ENCODE measurements at places on chromosomes 11 and 22.

DNA sequence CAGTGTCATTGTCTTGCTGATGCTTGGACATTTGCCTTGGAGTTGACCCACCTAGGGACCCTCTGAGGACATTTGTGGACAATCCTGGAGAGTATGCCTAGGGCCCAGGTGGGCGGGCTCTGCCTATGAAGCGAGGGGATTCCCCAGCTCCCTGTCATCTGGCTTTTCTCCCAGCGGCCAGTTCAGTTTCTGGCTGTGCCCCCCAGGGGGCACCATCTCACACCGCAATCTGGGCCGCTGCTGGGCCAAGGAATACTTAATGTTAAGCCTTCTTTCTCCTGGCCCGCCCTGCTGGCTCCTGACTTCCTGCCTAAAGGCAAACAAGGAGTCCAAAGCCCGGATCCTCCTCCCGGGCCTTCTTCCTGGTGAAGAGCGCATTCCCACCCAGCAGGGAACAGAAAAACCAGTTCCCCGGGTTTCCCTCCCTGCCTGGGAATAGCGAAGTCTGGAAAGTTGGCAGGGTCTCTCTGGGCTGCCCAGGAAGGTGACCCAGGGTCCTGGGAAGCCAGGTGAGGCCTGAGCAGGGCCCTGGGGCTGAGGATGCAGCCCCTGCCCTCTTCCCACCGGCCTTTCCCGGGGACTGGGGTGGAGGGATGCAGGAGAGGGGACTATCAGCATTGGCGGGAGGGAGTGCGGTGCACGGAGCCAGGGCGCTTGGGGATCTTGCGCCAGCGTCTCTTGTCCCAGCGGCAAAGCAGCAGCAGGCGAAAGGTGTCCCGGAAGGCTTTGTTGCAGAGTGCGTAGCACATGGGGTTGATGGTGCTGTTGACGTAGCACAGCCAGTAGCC lies 11.9 kb downstream of the CHRM1 start:
- DNase-seq, result peak; percentile 81

DNA sequence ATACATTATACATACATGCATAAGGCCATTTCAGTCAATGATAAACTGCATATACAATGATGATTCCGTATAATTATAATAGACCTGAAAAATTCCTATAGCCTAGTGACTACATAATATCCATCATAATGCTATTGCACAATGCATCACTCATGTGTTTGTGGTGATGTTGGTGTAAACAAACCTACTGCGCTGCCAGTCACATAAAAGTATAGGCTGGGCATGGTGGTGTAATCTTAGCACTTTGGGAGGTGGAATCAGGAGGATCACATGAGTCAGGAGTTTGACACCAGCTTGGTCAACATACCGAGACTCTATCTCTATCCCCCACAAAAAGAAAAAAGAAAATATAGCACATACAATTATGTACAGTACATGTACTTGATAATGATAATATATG lies 163.7 kb upstream of the DDI1 start:
- no peak for DNase-seq

DNA sequence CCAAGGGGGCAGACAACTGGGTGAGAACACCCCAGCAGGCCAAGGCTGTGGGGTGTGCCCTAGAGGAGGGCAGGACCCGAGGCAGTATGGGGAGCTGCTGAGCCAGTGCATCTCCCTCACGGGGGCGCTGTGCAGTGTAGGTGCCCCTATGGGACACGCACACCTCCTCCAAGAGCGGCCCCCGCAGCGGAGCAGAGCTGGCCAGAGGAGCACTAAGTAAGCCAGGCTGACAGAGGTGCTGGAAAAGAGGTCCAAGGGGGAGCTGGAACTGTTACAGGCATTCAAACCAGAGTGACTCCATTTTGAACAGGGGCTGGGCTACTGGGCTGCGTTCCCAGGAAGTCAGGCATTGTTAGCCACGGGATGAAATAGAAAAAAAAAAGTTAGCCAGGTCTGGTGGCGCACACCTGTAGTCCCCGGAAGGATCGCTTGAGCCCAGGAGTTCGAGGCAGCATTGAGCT lies 41.8 kb downstream of the TST start:
- no peak for DNase-seq

- DNase-seq, result no peak
Measured at GRCh38 chr11:45073685-45074141, 72.7 kb upstream of the PRDM11 start.
